ENCODE measurements at places on chromosomes 16 and 17.

GRCh38 chr17:30267625-30268024 lies 24.1 kb downstream of the BLMH start:
- DNase-seq: no peak

- DNase-seq: no peak
Observed at GRCh38 chr17:19290066-19290705, 53.0 kb downstream of the EPN2 start.

- no peak for DNase-seq
Observed at GRCh38 chr17:27485125-27485524, 28.9 kb downstream of the KSR1 start.

GRCh38 chr17:17523001-17523730 lies 27.0 kb upstream of the RASD1 start:
- no peak for DNase-seq

DNA sequence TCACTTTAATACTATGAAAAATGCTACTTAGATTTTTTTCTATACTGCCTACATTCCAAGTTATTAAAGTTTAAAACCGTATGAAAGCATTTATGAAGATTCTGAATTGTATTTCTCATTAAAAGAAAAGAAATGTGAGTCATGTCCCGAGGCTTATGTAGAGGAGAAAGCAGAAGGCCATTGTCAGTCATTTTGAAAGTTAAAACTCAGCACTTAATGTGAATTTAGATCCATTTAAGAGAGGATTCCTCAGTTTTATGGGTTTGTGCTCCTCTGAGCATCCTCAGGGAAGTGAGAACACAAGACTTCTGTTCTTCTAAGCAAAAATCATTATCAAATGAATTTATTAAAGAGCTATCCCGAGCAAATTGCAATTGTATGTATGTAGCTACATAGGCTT lies 11.8 kb downstream of the C17orf75 start:
- DNase-seq: no peak

DNA sequence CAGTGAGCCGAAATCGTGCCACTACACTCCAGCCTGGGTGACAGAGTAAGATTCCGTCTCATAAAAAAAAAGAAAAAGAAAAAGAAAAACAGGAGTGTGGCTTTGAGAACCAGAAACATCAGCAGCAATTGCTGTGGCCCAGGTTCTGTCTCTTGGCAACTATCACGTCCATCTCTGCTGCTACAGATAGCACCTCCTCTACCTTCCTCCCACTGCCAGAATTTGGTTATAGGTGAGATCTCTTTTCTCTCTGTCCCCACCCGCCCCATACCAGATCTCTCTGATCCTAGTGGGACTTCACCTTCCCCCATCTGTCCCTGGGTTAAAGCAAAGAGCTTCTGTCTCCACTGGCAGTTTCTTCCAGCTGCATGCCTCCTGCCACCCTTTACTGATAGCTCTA lies 3.1 kb downstream of the TLCD2 start:
- DNase-seq: no peak

DNA sequence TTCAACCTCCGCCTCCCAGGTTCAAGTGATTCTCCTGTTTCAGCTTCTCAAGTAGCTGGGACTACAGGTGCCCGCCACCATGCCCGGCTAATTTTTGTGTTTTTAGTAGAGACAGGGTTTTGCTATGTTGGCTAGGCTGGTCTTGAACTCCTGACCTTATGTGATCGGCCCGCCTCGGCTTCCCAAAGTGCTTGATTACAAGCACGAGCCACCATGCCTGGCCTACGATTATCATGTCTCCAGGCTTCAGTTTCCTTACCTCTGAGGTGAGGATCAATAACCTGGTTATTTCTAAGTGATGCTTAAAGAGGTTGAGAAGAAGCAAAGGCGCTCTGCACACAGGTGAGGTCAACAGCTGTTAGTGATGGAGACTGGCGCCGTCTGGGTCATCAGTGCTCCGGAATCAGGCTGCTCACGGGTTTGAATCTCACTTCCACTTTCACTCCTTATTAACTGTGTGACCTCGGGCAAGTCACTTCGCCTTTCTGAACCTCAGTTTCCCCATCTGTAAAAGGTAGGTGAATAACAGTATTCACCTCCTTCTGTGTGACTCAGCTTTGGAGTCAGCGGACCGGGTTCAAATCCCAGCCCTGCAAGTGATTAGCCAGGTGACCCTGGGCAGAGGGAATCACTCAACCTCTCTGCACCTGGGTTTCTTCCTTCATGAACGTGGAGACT lies 745 bp upstream of the ABCC1 start:
- no peak for DNase-seq

DNA sequence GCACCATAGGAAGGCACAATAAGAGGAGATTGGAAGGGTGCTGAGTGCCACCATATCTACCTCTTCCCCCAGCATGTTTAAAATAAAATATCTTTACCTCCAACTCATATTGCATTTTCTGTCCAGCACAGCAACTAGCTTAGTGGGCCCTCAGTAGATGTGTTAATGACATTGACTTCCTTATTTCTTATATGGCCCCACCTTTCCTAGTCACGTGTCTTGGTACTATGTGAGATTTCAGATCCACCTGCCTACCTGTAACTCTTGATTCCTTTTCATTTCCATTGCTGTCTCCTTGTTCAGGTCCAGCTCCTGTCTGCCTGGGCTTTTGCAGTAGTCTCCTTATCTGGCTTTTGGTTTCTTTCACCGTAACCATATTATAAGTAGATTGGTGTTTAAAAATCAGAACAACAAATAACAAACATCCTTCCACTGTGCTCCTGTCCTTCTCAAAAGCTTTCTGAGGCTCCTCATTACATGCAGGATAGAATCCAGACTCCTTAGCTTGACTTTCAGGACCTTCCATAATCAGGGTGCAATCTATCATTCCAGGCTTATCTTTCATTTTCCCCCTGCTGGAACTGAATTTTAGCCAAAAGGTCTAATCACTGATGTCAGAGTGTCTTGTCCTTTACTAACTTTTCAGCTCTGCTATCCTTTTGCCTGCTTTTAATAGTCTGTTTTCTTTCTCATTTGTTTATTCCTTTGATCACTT lies 71.3 kb downstream of the FTO start:
- no peak for DNase-seq

GRCh38 chr16:65624229-65624628 lies 502.4 kb upstream of the CDH11 start:
- DNase-seq: no peak

DNA sequence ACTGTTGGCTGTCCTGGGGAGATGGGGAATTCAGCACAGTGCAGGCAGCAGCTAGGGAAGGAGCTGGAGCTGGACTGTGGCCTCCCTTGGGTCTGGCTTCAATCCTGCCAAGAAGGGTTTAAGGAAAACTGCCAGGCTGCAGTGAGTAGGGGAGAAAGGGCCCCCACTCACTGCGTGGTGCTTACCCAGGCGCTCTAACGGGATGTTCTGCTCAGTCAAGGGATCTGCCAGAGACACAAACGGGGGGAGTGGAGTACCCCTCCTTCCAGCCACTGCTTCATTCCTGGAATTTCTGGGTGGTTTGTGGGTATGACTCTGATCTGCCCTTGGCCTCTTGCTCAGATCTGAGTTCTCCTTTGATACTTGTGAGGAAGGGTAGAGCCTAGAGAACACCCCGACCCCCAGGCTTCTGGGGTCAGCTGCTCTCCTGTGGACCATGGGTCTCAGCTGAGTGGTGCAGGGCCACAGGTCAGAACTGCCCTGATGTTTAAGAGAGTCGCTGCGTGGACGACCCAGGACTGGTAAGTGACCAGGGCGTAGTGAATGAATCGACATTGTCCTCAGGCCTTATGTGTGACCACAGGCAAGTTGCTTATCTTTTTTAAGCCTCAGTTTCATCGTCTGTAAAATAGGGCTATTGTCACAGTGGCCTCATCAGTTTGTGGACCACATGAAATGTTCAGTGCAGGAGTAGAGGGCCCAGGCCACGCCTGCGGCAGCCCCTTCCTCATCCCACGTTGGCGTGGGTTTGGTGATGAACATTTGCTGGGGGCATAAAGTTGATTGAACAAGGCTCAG lies 9.6 kb downstream of the CRISPLD2 start:
- DNase-seq: no peak

- DNase-seq: no peak
Observed at GRCh38 chr16:68948230-68948910, 105.0 kb downstream of the TANGO6 start.

GRCh38 chr16:9741776-9742175 lies 440.5 kb downstream of the GRIN2A start:
- DNase-seq: no peak

DNA sequence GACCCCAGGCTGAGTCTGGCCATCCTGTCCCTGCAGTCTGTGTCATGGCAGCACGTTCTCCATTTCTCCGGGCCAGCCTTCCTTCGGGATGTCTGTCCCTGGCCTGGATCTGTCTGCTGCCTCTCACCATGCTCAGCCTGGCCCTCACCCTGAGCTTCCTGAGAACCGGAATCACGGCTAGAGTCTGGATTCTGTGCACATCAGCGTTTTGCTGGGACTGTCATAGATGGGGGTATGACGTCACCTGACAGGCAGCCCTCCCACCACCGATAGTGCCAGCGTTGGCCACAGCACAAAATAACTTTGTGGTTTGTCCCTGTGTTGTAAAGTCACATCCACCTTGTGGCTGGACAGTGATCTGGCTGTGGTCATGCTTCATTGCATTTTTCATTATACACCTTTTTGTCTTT lies 59.2 kb downstream of the B9D1 start:
- no peak for DNase-seq

GRCh38 chr17:46121841-46122485 lies 71.3 kb downstream of the KANSL1 start:
- no peak for DNase-seq

DNA sequence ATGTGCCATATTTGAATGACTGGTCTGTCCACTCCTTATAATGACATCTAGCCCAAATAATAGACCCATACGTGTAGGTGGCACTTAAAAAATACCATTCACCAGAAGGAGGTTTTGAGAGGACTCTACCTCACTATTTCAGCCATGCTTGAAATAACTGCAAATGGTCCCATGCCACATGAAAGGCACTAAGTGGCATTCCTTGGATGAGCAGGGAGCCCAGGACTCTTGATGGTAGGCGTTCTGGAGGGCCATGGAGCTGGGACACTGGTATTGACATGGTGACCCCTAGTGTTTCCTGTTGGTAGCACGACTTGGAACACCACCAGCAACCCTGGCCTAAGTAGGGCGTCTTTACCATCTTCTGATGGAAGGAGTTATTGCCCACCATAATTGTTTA lies 148.7 kb upstream of the ZFHX3 start:
- no peak for DNase-seq

GRCh38 chr17:21124086-21124485 lies 2.7 kb upstream of the DHRS7B start:
- no peak for DNase-seq

DNA sequence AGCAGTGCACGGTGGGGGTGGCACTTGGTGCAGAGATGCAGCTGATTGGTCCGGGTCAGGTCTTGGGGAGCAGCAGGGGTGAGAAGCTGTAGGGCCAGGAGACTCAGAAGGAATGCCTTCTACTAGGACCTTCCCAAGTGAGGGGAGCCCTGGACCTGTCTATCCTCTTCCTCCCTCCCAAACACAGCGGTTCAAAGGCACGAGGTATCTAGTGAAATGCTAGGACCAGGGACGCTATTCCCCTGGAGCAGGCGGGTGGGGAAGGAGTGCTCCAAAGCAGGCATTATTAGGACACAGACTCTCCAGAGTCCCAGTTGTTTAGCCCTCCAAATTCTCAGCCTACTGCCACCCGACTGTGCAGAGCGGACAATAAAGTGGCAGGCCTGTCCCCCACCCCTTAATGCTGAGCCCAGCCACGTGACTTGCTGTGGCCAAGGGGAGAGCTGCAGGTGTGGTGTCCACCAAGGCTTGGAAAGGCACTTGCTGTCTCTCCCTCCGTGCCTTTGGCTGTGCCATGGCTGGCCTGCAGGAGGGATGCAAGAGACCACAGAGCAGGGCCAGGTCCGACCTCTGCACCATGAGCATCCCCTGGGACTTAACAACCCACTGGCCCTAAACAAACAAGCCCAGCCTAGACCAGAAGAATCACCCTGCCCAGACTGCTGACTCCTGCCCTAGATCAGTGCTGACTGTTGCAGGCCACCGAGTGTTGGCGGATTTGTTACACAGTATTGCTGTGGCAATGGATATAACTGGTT lies 97.2 kb downstream of the TBC1D16 start:
- DNase-seq: no peak

- DNase-seq: no peak
Observed at GRCh38 chr16:86052115-86052670, 153.2 kb downstream of the IRF8 start.

DNA sequence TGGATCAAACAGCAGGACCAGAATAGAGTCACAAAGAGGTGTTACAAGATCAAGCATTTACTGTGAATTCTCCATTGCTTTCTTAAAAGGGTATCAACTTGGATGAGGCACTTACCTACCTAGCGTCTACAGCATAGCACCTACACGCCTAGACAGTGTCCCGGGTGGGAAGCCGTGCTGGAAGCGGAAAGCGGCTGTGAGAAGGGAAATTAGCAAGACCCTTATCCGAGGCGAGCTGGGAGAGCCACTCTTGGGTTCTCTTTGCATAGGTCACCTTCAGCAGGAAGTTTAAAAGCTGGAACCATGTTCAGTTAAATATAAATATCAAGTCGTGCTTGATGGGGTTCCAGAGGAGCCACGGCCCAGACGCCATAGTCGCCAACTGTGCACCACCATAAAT lies 46.3 kb downstream of the TRARG1 start:
- DNase-seq: no peak

- no peak for DNase-seq
Observed at GRCh38 chr17:14214271-14214670, 22.4 kb downstream of the CDRT15 start.

DNA sequence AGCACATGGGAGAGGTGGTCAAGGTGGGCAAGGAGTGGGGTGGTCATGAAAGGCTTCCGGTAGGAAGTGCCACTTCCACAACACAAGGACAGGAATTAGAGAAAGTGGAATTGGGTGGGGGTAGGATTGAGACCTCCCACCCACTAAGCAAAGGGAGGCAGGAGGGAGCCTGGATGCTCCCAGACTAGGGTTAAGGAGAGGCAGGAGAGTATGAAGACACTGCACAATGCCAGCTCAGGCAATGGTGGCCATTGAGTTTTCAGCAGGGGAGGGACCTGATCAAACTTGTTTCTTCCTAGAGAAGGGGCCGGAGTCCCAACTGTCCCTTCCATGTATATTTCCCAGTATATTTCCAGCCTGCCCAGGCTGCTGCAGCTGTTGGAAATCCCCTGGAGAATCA lies 3.1 kb upstream of the RAB11FIP4 start:
- DNase-seq: no peak

DNA sequence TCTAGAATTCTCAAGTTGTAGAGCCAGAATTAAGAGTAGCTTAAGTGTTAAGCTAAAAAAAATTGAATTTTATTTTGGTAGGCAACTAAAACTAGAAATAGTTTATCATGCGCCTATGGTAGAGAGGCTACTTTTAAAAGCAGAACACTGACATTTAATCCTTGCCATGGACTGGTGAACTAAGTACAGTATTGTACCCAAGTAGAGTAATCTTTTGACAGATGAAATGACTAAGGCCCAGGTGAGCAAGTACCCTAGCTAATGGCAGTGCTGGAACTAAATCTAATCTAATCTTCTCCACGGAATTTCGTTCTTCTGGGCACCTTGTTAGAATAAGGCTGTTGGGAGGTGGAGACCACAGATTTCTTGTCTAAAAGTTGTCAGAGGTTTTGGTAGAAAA lies 11.8 kb downstream of the RBL2 start:
- DNase-seq: no peak

- DNase-seq: no peak
Observed at GRCh38 chr17:69497161-69497560, 82.7 kb downstream of the MAP2K6 start.
